ENCODE measurements at places on chromosomes 11 and 22. TPM values are rescaled to one million over a fixed set of nuclear protein-coding genes. Genes with fewer than 3 reads are reported as not detected.

The TPBGL gene
- not detected for total RNA-seq

The ANGPTL5 gene
- not detected for total RNA-seq

The NELL1 gene
- total RNA-seq, result not detected

The IFITM2 gene
- 142 TPM for total RNA-seq

The OR51S1 gene
- total RNA-seq, result not detected

The PRR33 gene
- not detected for total RNA-seq

The TEX54 gene
- total RNA-seq, result 0.50 TPM

The KCNQ1OT1 gene
- 0.20 TPM for total RNA-seq

The KCTD17 gene
- total RNA-seq, result 40.8 TPM

The ADSL gene
- 151 TPM for total RNA-seq

The DYNC2H1 gene
- 2.4 TPM for total RNA-seq

The TCN2 gene
- 0.28 TPM for total RNA-seq

The CADM1 gene
- 1.1 TPM for total RNA-seq

The KDELR3 gene
- 0.13 TPM for total RNA-seq

The GSTT2B gene
- total RNA-seq, result not detected

The CSNK2A3 gene
- 2.6 TPM for total RNA-seq
